Activated CD4-positive, alpha-beta memory T cell treated with anti-CD3 and anti-CD28 coated beads, Interleukin-2, amount 10 ng/mL, durations not matched to agents 7 days and 5 days (primary cell): ENCODE measurements at places on chromosomes 1 and 21. TPM values are rescaled to one million over a fixed set of nuclear protein-coding genes. Genes with fewer than 3 reads are reported as not detected.

The KLHDC8A gene
- total RNA-seq = not detected

The PADI4 gene
- not detected for total RNA-seq

The LCK gene
- total RNA-seq = 469 TPM

The NTMT2 gene
- not detected for total RNA-seq

The RIPK4 gene
- not detected for total RNA-seq

The OR2L3 gene
- total RNA-seq = not detected

The ZBTB8A gene
- 0.20 TPM for total RNA-seq

The FBLIM1 gene
- not detected for total RNA-seq

The RNU1-1 gene
- 1,691 TPM for total RNA-seq

The CR1 gene
- not detected for total RNA-seq

The BTBD19 gene
- total RNA-seq = 8.7 TPM

The ACTN2 gene
- not detected for total RNA-seq

The CLCA2 gene
- not detected for total RNA-seq

The UBXN10 gene
- 1.5 TPM for total RNA-seq

The ETNK2 gene
- total RNA-seq = 0.18 TPM

The DNASE2B gene
- not detected for total RNA-seq

The CNKSR1 gene
- 5.3 TPM for total RNA-seq

The KCNC4 gene
- total RNA-seq = 8.1 TPM

The PRMT6 gene
- 12.5 TPM for total RNA-seq

The AKR7A3 gene
- 0.20 TPM for total RNA-seq

The SELE gene
- total RNA-seq = not detected

The IGSF5 gene
- total RNA-seq = not detected

The TMPRSS15 gene
- not detected for total RNA-seq

The NCAM2 gene
- not detected for total RNA-seq

The VWA5B1 gene
- not detected for total RNA-seq

The TFF2 gene
- total RNA-seq = not detected

The CDA gene
- not detected for total RNA-seq

The SLC26A9 gene
- total RNA-seq = not detected

The KRTAP21-2 gene
- not detected for total RNA-seq

The FCRL4 gene
- total RNA-seq = not detected

The GLIS1 gene
- total RNA-seq = not detected

The KRTAP11-1 gene
- total RNA-seq = not detected

The ZMYND12 gene
- total RNA-seq = 1.3 TPM

The CD84 gene
- total RNA-seq = 23.3 TPM

The ATP6V0B gene
- total RNA-seq = 121 TPM

The NUP210L gene
- total RNA-seq = 0.05 TPM

The VWA1 gene
- total RNA-seq = 0.45 TPM

The BLZF1 gene
- total RNA-seq = 48.1 TPM

The MLLT11 gene
- 3.4 TPM for total RNA-seq

The GPR89A gene
- 31.9 TPM for total RNA-seq

The PPIAL4G gene
- 0.45 TPM for total RNA-seq

The MYOCOS gene
- total RNA-seq = not detected

The CD160 gene
- total RNA-seq = not detected

The SMYD3 gene
- total RNA-seq = 15.5 TPM

The TRNP1 gene
- total RNA-seq = not detected

The OR2L13 gene
- total RNA-seq = not detected

The DPM3 gene
- total RNA-seq = 80.2 TPM

The WNT4 gene
- not detected for total RNA-seq

The LGR6 gene
- not detected for total RNA-seq

The DMRTA2 gene
- not detected for total RNA-seq

The ZNF692 gene
- 45.9 TPM for total RNA-seq
